Activated CD4-positive, alpha-beta T cell treated with anti-CD3 and anti-CD28 coated beads for 24 hours (primary cell): ENCODE measurements at places on chromosomes 16 and 17.

- DNase-seq: no peak
Observed at GRCh38 chr17:44900894-44901293, 1.6 kb upstream of the EFTUD2 start.

GRCh38 chr16:2963723-2964474 lies at the start of gene KREMEN2:
Gene KREMEN2 (plus strand): TSS chr16:2964275. CDS start chr16:2964521, 246 bp downstream.
- DNase-seq: no peak

DNA sequence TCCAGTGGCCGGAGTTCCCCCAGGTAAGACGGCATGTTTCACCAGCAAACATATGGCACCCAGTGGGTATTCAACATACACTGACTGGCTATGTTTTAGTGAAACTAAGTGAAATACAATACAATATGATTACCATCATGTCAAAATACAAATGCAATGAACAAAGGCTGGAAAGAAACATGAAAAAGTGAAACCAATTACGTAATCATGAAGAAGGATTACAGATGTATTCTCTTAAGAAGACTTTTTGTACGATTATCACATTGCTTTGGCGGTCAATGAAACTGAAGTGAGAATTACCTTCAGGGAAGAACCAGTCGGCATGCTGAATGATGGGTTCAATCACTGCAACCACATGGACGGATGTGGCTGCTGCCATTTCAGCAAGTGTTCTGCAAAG lies 71.7 kb downstream of the ARHGAP17 start:
- DNase-seq: no peak

DNA sequence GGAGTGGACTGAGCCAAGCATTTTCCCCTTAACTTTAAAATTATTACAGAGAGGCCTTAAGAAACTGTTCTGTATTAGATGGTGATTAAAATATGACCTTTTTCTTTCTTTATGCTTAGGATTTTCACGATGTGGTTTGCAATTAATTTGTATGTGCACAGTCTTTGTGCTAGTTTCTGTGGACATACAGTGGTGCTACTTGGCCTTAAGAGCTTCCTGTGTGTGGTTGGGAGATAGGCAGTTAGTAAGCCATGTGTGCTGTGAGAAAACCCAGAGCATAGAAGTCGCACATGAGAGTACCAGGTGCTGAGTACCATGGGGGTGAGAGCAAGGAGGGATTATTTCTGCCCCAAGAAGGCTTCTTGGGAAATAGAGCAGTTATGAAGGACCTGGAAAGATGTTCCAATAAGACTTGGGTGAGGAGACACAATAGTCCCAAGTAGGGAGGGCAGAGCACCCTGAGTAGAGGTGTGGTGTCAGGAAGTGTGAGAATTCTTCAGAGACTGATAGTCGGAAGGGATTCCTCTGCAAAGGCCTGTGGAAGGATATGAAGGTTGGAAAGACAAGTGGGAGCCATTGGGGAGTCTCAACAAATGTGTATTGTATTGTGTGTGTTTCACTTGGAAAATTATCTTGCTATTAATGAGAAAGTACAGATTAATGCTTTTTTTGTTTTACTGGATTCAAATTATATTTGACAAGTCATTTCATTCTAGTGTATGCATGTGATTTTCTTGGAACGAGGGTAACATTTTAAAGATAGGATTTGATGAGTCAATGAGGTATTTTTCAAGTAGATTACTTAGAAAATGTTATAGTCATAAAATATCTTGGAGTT lies 239.9 kb downstream of the PRKCA start:
- DNase-seq: no peak

GRCh38 chr17:53391197-53391596 lies 431.5 kb upstream of the KIF2B start:
- no peak for DNase-seq

DNA sequence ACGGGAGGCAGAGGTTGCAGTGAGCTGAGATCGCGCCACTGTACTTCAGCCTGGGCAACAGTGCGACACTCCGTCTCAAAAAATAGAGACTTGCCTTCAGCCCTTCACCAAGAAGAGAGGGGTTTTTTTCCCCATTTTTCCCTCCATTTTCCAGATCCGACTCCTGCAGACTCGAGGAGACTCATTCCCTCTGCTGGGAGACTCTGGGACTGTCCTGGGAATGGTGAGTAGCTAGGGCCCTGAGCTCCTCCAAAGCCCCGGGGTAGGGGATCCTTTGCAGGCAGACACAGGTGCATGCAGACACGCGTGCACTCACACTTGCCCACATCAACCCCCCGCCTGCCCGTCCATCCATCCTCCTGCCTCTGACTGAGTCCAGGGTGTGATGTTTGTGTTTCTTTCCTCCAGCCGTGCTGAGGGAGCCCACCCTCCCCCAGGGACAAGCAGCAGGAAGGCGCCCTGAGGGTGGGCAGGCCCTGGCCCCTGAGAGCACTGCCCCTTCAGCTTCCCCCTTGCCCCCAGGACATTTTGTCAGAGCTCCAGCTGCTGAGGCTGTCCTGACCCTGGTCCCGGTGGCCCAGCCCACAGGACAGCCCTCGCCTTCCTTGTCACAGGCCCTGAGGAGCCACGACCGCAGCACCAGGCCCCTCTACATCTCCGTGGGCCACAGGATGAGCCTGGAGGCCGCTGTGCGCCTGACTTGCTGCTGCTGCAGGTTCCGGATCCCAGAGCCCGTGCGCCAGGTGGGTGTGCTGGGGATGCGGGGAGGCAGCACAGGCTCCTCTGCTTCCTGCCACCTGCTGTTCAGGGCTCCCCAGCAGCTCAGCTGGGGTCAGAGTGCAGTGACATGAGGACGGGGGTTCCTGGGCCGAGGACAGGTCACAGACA lies 10.2 kb downstream of the ENDOV start:
- no peak for DNase-seq

- no peak for DNase-seq
Observed at GRCh38 chr17:10920558-10921108, 82.7 kb upstream of the PIRT start.

GRCh38 chr16:17567455-17567854 lies 96.7 kb upstream of the XYLT1 start:
- no peak for DNase-seq
